NCI-H446 (cell line): ENCODE measurements at places on chromosomes 6 and 20.
A peak's percentile ranks its signal among the peaks of the same experiment; 100 is the strongest.

GRCh38 chr6:34572585-34572984 lies 16.5 kb upstream of the SPDEF start:
- no peak for DNase-seq

DNA sequence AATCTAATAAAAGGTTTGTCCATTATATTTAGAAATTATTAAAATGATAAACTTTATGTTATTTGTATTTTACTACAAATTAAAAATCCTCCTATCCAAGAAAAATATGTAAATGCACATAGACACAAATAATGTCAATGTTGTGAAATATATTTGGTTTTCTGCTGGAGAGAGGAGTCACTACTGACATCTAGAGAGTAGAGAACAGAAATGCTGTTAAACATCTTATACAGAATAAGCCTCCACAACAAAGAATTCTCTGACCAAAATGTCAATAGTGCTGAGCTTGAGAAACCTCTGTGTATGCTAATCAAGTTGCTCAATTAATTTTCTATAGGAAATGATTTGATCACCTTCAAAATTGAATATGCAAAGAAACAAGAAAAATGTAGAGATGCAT lies 12.4 kb downstream of the HTR1B start:
- DNase-seq = no peak

DNA sequence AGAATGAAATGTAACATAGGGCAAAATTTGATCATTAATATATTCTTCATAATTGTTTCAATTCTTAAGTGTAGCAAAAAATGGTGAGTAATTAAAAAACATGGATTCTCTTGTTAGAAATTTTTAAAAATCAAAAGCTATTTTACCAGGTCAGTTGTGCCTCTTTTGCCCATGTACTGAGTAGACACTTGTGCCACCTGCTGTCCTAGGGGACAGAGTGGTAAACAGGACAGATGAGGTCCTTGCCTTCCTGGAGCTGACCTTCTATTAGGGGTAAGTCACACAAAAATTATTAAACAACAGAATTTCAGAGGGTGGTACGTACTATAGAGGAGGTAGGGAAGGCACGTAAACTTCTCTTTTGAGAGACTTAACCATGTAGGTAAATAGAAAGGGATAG lies 6.5 kb downstream of the RNF24 start:
- DNase-seq = no peak

- no peak for DNase-seq
Observed at GRCh38 chr6:13575377-13575775, 975 bp downstream of the SIRT5 start.

DNA sequence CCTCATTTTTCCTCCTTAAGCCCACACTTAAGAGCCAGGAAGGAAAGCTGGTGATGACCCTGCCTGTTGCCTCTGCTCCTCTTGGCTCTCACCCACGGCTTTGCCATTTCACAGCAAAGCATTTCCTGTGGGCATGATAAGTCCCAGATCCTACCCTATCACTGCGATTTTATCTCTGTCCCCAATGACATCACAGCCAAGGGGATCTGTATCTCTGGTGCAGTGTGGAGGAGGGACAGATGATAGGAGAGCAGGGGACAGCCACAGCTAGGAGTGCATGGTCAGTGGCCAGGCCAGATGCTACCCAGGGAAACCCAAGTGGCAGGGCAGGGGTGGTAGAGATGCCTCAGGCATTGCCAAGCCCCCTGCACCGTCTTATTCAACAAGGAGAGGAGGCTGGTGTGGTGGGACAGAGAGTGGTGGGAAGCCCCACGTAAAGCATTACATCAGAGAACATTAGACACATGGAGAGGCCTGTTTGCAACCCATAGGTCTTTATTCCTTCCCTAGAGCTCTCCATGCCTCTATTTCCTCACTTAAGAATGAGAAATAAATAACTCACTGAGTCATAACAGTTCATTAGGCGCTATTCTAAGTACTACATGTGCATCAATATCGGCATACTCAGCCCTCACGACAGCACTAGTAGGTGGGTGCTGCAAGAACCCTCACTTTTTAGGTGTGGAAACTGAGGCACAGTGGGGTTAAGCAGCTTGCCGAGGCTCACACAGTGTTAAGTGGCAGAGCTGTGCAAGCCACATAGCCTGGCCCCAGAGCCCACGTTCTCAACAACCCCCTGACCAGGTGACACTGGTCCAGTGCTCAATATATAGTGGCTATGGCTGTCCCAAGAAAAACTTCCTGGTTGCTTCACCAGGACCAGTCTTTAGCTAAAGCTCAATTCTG lies 4.6 kb downstream of the TFEB start:
- DNase-seq = no peak

DNA sequence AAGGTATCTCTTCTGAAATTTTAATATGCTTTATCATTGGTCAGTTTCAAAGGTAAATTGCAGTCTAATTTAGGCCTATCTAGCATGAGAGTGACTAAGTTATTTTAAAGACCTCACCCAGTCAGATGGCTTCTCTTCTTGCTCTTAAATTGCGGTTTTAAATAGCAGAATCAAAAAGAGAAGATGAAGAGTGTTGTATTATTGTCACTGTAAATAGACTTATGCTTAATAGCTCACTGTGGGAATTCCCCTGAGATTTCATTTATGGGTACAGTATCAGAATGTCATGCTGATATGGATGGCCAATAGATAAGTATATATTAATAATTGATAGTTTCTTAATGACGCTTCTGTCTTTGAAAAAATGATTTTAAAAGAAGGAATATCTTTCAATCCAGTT lies 35.7 kb downstream of the AIG1 start:
- no peak for DNase-seq

DNA sequence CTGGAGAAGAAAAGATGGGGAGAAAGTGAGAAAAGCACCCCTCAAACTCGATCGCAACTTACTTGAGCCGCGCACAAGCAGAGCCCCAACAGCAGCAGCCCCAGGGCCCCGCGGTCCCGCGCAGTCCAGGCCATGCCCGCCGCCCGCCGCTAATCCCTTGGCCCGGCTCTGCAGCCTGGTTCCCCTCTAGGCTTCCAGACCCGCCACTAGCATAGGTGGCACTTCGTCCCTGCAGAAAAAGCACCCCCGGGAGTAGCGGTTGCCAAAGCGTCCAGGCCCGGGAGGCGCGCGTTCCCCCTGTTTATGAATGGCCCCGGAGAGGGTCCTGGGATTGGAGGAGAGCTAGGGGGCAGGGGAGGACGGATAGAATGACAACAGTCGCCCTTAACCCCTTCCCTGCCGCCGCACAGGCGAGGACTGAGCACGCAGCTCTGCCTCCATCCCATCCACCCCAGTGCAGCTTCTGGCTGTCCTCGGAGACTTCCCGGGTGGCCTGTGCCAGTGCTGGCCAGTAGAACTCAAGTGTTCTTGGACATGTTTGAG lies 19.9 kb downstream of the COL9A1 start:
- no peak for DNase-seq

- no peak for DNase-seq
Observed at GRCh38 chr20:14883324-14883723, 545.9 kb upstream of the FLRT3 start.

GRCh38 chr20:52251827-52252226 lies 60.2 kb upstream of the ZFP64 start:
- DNase-seq = no peak

- DNase-seq = no peak
Observed at GRCh38 chr20:10673176-10673841, 490 bp downstream of the JAG1 start.

GRCh38 chr6:309947-310346 lies 17.7 kb downstream of the DUSP22 start:
- DNase-seq = no peak

GRCh38 chr6:152026291-152026690 lies 218.8 kb downstream of the ESR1 start:
- no peak for DNase-seq

GRCh38 chr6:33709605-33710295 lies 1.8 kb downstream of the UQCC2 start:
- DNase-seq = no peak

DNA sequence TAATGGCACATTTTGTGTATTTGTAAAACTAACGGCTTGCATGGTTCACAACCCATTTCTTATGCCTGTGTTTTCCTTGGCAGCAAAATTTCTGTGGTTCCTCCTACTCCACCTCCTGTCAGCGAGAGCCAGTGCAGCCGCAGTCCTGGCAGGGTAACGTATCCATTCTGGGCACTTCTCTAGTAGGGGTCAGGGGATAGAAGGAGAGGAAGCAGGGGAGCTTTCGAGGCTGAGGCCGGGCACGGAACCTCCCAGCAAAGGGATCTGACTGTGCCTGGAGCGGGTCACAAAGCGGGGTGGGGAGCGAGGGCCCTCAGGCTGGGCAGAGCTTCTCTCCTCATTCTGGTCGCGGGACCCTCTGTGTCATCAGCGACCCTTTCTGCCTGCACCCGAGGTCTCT lies 58.4 kb downstream of the SYTL3 start:
- peak; percentile 33 for DNase-seq

DNA sequence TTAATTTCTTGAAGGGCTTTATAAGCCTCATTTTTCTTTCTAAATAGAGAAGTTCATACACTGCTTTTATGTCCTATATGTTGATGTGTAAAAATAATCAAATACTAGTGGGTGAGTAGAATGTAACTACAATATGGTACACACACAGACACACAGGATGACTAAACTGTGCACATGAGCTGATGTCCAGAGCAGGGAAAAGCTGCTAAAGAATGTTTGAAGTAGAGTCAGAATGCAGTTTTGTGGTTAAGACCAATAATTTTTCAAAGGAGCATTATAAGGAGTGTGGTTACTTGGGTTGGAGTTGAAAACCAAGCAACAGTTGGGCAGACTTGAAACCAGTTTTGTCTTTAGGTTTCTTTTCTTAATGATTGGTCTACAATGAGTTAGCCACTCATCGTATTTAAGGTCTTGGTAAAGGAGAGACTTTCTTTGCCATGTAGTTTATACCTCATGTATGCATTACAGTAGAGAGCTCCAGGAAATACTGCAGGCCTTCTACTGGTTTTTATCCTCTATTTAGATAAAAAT lies 196.6 kb downstream of the ESR1 start:
- no peak for DNase-seq

GRCh38 chr6:50840112-50840810 lies 21.6 kb downstream of the TFAP2B start:
- DNase-seq = no peak

- DNase-seq = no peak
Observed at GRCh38 chr20:34996243-34997028, 40.8 kb downstream of the MYH7B start.

- no peak for DNase-seq
Observed at GRCh38 chr20:6870559-6870958, 103.1 kb downstream of the BMP2 start.

GRCh38 chr20:41375846-41376245 lies 9.2 kb upstream of the EMILIN3 start:
- no peak for DNase-seq

GRCh38 chr6:168533414-168533813 lies 92.4 kb downstream of the SMOC2 start:
- DNase-seq = no peak
